AG08395 (cell line): ENCODE measurements at places on chromosomes 1 and 21.

- no peak for DNase-seq
These were observed 686.9 kb downstream of the LRRIQ3 start for GRCh38 chr1:73511038-73511437.

- DNase-seq = no peak
These were observed 52.8 kb upstream of the FOXD3 start for GRCh38 chr1:63269571-63269970.

- DNase-seq = no peak
These were observed 131.6 kb downstream of the BEND5 start for GRCh38 chr1:48644905-48645605.

- DNase-seq = peak; percentile 82
These were observed 2.9 kb upstream of the PDZK1IP1 start for GRCh38 chr1:47192458-47193384.

DNA sequence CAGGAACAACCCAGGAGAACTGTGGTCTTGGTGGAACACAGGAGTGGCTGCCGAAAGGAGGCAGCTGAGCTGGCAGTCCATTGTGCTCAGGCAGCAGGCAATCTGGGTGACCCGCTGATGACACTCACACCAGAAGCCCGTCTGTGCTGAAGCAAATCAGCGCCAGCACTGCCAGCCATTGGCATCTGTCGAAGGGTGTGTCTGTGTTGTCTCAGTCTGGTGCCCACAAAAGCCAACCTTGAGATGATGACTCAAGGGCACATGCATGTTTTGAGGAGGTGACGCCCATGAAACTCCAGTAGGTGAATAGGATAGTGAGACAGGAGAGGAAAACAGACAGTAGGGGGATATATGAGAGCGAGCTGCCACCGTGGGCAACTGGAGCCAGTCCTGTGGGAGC is 167.3 kb downstream of the KAZN start:
- no peak for DNase-seq

DNA sequence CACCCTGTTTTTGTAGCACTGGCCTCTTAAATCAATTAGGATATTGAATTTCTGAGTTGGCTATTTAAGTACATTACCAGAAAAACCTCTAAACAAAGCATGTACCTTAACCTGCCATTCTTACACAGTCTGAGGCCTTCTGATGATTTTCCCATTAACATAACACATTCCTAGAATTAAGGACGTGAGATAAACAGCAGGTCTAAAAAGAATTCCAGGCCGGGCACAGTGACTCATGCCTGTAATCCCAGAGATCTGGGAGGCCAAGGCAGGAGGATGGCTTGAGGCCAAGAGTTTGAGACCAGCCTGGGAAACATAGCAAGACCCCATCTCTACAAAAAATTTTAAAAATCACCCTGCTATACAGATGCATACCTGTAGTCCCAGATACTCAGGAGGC is 18.0 kb upstream of the LRRC8D start:
- no peak for DNase-seq

GRCh38 chr1:41615981-41616380 is 131.5 kb upstream of the EDN2 start:
- no peak for DNase-seq
